Stimulated activated CD4-positive, alpha-beta T cell treated with anti-CD3 and anti-CD28 coated beads, Interleukin-1b, Interleukin-23, amount 100 ng/mL, for 48 hours (primary cell): ENCODE measurements at places on chromosomes 12 and 14.

GRCh38 chr12:55972911-55973598, 823 bp upstream of the RAB5B start:
- DNase-seq, result no peak

GRCh38 chr12:123171967-123172366, 21.1 kb upstream of the PITPNM2 start:
- DNase-seq, result no peak

DNA sequence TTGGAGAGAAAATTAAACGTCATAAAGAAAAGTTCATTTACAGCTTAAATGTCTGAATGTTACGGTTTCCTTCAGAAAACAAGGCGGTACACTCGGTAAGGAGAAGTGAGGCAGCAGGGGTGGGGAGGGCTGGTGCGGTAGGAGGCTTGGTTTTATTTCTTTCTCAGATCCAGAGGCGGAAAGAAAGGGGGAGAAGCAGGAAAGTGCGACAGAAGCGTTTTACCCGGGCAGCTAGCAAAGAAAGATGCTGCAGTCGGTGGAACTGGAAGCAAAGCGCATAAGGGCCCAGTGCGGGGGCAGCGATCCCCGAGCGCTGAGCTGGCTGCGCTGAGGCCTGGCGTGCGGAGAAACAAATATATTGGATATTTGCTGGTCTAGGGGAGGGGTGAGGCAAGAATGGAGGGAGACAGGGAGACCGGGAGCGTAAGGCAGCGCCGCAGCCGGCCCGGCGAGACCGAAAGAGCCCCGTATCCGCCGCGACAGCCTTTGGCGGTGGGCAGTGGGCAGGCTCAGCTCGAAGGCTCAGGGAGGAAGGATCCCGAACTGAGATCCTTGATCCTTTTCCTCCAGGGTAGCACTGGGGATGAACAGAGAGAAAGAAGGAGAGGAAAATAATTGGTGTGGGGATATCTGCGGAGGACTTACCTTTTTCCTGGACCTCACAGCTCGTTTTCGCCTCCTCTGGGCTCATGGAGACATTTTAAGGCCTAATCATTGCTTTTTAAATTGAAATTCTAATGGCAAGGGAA, 6.4 kb upstream of the HOXC11 start:
- DNase-seq, result no peak

DNA sequence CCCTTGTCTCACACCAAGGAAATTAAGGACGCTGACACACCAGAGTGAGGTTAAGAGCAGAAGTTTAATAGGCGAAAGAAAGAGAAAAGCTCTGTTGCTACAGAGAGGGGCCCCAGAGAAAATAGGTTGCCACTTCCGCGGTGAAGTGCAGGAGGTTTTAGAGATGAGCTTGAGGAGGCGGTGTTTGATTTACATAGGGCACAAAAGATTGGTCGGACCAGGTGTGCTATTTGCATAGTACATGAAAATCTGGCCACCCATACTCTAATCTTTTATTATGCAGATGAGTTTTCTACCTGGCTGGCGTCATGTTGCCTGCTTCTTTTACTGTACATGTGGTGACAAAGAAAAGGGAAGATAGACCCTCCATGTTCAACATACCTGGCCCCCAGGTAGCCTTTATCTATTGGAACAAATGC, 23.3 kb upstream of the MYF6 start:
- no peak for DNase-seq

DNA sequence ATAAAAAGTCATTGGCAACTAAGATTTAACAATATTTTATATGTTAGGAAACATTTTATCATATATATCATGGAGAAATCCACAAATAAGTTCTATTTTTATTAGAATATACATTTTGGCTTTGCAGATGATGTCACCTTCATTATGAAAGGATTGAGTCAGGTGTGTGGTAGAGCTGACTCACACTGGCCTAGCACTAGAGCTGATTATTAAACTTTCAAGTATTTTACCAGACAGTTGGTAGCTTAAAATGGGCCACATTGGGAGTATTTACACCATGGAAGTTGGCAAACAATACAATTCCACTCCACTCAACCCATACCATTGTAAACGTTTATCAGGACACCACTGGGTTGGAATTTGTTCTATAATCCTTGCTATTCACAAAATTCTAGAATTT, 1036.6 kb downstream of the TRHDE start:
- DNase-seq, result no peak

DNA sequence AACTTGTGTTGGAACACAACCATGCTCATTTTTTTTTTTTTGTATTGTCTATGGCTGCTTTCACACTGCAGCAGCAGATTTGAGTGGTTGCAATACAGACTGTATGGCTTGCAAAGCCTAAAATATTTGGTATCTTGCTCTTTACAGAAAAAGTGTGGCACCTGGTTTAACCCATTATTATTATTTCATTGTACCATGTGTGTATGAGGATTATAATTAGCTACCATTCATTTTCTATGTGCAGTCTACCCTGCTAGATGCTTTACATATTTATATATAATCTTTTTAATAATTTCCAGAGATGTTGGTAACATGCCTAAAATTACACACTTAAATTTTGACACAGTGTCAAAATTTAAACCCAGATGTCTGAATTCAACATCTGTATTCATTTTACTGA, 37.7 kb downstream of the SPATS2 start:
- DNase-seq, result no peak
